ENCODE measurements at places on chromosomes 16 and 17.
A peak's percentile ranks its signal among the peaks of the same experiment; 100 is the strongest.

DNA sequence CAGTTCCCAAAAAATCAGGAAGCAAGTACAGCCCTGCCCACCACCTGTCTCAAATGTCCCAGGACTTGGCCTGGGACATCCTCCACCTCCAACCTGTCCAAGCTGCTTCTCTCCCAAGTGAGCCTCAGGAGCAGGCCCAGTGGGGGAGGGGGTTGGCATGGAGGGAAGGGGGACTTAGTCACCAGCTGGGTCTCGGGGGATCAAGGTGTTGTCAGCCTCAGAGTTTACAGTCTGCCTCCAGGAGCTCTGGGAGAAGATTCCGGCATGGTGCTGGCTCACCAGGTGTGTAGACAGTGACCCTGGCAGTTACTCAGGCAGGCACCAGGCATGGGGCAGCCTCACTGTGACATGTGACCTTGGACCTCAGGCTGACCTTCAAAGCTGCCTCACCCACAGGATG lies 19.7 kb downstream of the ZNF423 start:
- no peak for DNase-seq

DNA sequence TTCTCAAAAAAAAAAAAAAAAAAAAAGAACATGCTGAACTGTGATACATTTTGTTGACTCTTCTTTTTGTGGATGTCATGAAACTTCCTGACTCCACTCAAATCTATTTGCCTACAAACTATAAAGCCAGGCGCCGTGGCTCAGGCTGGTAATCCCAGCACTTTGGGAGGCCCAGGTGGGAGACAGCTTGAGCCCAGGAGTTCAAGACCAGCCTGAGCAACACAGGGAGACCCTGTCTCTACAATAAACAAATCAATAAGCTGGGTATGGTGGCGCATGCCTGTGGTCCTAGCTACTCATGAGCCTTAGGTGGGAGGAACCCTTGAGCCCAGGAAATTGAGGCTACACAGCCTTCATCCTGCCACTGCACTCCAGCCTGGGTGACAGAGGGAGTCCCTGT lies 1.5 kb upstream of the NT5C start:
- no peak for DNase-seq

DNA sequence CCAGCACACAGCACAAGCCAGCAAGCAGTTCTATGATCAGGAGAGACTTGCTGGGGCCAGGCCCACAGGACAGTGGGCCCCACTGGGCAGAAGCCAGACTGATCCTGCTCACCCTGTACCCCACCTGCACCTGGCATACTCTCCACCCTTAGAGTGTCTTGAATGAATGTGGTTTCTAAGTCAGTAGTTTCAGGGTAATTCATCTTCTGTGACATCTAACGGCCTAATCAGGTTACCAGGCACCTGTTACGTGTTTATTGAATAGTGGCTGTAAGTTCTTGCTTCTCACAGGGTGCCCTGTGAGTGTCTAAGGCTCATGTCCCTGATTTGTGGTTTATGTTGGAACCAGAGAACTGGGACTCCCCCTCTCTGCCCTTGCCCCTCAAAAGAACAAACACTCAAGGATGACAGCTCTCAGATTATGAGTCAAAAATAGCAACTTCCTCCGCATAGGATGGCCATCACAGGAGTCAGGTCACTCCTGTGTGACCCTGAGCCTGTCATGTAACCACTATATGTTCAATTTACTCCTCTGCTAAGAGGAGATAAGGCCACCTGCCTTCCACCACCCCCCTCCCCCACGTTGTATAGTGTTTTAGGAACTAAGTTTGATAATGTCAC lies 7.0 kb upstream of the OR2C1 start:
- DNase-seq = no peak

- DNase-seq = no peak
Observed at GRCh38 chr17:12995896-12996295, 21.9 kb downstream of the ELAC2 start.

DNA sequence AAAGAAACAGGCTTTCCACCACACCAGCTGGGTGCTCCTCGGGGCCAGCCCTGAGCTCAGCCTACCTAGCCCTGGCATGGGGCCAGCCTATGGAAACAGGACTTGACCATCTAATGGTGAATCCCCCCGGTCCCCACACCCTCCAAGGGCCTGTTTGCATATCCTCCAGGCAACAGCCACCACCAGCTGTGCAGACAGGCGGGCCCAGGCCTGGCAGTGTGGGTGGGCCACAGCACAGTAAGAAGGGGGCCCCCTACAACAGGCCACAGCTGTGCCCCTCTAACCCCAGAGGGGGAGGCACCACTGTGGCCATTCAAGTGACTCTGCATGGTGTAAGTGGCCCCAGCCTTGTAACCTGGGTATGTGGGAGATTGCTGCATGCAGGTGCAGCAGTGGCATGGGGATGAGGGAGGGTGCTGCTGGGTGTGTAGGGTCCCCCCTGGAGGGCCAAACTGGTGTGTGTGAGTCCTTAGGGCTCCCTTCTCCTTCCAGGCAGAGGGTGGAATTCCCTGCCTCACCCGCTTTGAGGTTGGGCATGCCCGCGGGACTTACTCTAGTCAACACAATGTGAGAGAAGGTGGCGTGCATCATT lies 148.2 kb downstream of the C16orf78 start:
- no peak for DNase-seq

- DNase-seq = no peak
Observed at GRCh38 chr17:17129466-17129865, 76.7 kb downstream of the PLD6 start.

GRCh38 chr17:1186923-1187771 lies 7.4 kb upstream of the ABR start:
- DNase-seq = peak; percentile 91

GRCh38 chr17:29252101-29252791 lies 5.6 kb downstream of the CRYBA1 start:
- DNase-seq = peak; percentile 45

- DNase-seq = no peak
Observed at GRCh38 chr16:89031715-89032659, 55.0 kb upstream of the CBFA2T3 start.
